ENCODE measurements at places on chromosomes 2 and 18.

DNA sequence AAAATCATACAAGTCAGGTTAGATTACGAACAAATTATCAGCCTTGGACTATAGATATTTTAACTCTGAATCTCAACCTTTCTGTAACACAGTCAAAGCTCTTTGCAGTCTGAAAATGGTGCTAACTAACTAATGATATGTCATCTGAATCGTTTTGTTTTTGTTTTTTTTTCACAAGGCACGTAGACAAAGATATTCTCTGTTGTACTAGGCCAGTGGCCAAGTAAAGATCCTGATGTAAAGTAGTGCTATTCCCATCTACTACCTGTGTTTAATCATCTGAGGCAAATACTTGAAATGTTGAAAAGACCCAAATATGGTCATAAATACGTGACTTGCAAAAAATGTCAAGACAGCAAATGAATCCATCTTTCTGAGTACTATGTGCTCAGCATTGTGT is 65.7 kb downstream of the REL start:
- DNase-seq: no peak

DNA sequence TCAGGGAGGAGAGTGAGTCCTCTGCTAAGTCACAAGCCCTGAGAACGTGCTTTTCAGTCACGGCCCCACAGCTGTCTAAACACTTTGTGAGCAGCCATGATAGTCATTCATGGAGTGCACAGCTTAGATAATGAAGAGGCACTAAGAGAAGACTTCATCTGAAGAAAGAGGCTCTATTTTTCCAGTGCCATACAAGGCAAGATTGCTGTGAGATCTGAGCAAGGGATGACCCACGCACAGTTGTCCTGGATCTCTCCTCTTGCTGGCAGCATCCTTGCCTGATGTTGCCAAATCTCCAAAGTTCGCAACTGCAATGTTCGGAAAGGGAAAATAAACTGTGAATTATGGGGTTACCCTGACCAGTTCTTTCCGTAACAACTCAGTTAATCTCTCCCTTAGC is 418.7 kb downstream of the MEIS1 start:
- no peak for DNase-seq

DNA sequence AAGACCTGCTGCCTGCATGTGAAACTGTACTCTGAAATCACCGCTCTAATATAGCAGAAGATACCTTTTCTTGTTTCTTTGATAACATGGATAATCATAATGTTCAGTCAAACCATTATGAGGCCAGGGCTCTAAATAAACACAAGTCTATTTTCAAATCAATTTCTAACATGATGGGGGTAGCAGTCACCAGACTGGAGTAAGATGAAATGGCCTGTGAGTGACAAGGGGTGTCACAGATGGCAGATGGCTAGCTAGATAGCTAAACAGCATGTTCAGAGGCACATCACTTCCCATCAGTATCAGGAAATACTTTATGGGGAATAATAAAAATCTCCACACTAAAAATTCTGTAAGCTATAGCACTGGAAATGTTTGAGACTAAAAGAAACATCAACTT is 14.0 kb downstream of the MBD2 start:
- DNase-seq: no peak

GRCh38 chr2:37842732-37843440 is 82.2 kb upstream of the RMDN2 start:
- no peak for DNase-seq

GRCh38 chr18:69843015-69843414 is 104.7 kb downstream of the CD226 start:
- no peak for DNase-seq

GRCh38 chr2:102664471-102664909 is 45.1 kb downstream of the SLC9A2 start:
- DNase-seq: no peak

GRCh38 chr18:23232331-23232730 is 97.0 kb downstream of the CABLES1 start:
- no peak for DNase-seq

GRCh38 chr2:1234731-1235308 is 178.4 kb upstream of the TPO start:
- DNase-seq: no peak

DNA sequence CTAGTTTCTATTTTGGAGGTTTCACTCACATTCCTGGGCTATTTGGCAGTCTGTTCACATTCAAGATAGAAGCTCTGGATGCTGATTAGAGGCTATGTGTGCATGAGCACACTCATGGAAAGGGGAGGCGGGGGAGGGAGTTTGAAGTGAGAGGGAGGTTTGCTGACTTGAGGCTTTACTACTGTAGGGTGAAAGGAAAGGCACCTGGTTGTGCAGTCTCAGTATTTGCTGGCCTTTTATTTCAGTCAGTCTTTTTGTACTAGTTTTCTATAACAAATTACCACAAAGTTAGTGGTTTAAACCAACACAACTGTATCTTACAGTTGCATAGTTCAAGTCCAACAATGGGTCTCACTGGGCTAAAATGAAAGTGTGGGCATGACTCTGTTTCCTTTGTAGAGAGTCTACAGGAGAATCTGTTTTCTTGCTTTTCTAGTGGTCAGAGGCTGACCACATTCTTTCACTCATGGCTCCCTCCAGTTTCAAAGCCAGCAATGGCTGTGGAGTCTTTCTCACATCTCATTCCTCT is 47.7 kb upstream of the NR4A2 start:
- DNase-seq: no peak

- no peak for DNase-seq
Measured at GRCh38 chr2:32506446-32506845, 121.4 kb upstream of the TTC27 start.

GRCh38 chr18:79637921-79638909 is 41.4 kb upstream of the CTDP1 start:
- DNase-seq: peak; percentile 41

GRCh38 chr2:6945821-6946220 is 28.6 kb downstream of the RNF144A start:
- no peak for DNase-seq

DNA sequence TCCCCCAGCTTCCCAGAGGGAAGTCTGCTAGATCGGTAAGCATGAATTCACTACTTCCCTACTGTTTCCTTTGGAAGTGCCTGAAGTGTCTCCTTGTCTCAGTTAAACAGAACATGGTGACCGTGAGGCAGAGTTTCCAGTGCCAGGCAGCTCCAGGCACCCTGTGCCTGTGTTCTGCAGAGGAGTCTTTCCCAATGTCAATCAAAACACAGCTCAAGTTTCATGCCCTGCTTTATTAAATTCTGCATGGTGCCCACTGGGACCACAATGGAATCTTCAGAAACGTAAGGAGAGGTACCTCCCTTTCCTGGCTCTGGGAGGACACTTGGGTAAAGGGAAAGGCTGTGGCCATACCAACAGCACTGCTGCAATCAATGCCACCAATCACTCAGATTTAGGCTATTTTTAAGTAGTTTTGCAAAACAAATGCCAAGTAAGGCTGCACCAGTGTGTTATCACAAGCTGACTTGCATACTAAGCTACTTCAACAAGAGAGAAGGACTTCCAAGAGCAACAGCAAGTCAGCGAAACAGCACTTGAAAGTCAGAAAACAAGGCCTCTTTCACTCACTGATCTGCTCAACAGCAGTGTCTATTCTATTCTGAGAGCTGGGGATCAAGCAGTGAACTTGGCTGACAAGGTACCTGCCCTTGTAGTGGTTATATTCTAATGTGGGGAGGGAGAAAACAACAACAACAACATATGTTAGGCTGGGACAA is 14.9 kb downstream of the LPIN2 start:
- DNase-seq: no peak

- DNase-seq: no peak
Measured at GRCh38 chr18:2555895-2556294, 15.4 kb downstream of the METTL4 start.

- DNase-seq: no peak
Measured at GRCh38 chr2:53397085-53397484, 370.5 kb upstream of the CHAC2 start.

GRCh38 chr2:157831573-157832315 is 44.4 kb downstream of the ACVR1 start:
- DNase-seq: no peak

DNA sequence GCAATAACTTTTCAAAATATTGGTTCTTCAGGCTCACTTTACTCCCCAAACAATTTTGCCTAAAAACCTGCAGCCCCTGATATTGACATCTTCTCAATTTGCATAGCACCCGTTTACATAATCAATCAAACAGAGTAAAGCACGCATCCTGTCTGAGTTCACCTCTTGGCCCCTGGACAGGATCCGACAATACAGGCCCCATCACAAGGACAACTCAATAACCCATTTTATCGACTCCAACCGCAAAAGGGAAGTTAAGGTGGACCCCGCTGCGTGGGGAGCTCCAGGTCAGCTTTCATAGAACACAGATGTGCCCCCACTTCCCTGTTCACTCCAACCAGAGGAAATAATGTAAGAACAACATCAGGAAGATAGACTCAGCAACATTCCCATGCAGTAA is 44.7 kb downstream of the TTC32 start:
- no peak for DNase-seq

All from ecto neural progenitor cell (in vitro differentiated cells).